ENCODE measurements at places on chromosomes 3 and 15.

DNA sequence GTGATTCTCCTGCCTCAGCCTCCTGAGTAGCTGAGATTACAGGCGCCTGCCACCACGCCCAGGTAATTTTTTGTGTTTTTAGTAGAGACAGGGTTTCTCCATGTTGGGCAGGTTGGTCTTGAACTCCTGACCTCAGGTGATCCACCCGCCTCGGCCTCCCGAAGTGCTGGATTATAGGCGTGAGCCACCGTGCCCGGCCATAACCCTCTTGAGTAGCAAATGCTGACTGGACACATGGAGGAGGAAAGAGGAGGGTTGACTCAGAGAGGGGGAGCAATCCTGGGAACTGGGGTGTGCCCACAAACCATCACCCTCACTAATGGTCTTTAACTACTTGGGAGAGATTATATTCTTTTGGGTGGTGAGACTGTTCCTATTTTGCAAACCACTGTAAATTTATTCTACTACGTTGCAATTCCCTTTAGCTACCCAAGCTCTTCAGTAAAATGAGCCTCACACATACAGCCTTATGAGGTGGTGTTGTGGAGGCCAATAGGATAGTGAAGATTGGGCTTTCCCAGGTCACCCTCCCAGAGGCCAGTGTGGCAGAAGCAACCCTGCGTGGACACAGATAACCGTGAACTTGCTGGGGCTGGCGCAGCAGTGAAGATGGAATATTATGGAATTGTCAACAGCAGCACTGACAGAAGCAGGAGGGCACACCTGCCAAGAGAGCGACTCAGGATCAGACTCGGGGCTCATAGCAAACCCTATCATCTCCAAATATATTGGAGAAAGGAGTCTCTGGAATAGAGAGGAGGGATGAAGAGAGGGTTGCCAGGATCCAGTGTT lies 37.4 kb downstream of the TLNRD1 start:
- no peak for DNase-seq

- no peak for DNase-seq
These were observed 186.5 kb upstream of the PPP2R3A start for GRCh38 chr3:135779024-135779423.

DNA sequence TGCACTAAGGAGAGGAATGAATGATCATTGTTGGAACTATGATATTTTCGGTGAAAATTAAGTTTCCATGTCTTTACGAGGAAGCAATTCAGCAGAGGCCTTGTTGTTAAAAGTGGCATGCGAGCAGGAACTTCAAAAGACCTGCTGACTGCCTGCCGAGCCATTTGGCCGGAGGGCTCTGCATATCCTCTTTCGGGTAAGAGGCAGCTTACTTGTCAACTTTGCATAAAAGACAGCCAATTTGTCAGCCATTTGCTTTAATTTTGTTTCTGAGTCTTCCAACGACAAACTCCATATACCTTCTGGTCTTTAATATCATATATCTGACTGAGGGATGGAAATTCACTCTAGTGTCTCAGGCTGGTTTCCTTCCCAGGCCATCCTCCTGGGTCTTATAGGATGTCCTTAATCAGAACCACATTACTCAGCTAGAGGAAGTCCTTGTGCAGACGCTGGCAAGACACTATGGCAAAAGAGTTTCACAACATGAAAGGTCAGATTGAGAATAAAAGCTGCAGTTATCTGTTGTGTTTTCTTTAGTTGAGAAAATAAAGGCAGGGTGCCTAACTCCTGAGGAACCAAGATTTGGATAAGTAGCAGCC lies 128.7 kb upstream of the WNT5A start:
- no peak for DNase-seq

- DNase-seq, result no peak
These were observed 105.8 kb upstream of the UNC13C start for GRCh38 chr15:53872410-53872809.

- no peak for DNase-seq
These were observed 21.6 kb upstream of the PAK6 start for GRCh38 chr15:40217166-40217824.

- DNase-seq, result no peak
These were observed 32.8 kb upstream of the PRR20G start for GRCh38 chr3:127320529-127321121.

- no peak for DNase-seq
These were observed 329.9 kb upstream of the ROBO1 start for GRCh38 chr3:80097674-80098073.

GRCh38 chr3:189389346-189389745 lies 217.6 kb downstream of the TPRG1 start:
- DNase-seq, result no peak

- DNase-seq, result no peak
These were observed 708 bp upstream of the PTPN23 start for GRCh38 chr3:47380026-47380600.

- DNase-seq, result no peak
These were observed 34.3 kb downstream of the ST6GAL1 start for GRCh38 chr3:186964616-186965015.

DNA sequence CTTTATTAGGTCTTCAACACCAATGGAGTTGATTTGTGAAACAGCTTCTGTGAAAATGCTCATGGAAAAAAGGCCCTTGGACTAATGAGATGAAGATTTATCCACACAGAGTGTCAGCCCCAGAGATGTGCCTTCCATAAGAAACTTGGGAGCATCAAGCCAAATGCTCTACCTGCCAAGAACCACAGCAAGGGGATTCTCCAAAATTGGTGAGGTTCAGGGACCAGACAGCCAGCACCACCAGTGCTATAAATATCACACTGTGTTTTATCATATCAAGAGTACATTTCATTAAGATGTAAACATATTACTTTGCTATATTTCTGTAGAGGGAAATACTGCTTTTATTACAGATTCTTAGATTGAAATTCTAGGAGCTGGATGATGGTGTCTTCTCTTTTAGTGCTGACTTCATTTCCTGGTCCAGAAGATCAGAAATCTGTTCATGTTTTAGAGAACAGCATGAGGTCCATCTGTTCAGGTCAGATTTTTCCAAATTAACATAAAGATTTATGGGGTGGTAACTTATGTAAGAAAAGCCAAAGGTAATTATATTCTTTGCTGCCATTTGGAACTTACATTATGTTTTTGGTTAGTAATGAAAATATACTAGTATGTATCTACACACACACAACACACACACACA lies 17.7 kb downstream of the SLC35G2 start:
- DNase-seq, result no peak

- DNase-seq, result no peak
These were observed 43.6 kb downstream of the TBC1D2B start for GRCh38 chr15:78033864-78034263.

DNA sequence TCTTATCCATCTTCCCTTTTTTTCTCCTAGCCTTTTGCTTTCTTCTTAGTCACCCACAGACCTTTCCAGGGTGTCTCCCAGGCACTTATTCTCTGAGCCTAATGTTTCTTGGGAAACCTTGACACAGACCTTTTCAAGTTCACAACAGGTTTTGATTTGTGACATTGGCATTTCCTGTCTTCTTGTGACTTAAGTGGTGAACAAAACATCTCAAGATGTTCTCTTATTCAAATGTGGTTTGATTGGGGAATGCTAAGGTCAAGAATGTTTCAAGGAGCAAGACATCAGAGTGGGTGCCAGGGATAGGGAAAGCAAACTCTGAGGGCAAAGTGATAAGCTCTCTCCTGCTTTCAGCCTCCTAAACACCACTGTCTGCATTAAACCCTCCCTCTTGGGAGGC lies 68.2 kb upstream of the GSK3B start:
- no peak for DNase-seq

- no peak for DNase-seq
These were observed 127.5 kb downstream of the BDH1 start for GRCh38 chr3:197428117-197428801.

DNA sequence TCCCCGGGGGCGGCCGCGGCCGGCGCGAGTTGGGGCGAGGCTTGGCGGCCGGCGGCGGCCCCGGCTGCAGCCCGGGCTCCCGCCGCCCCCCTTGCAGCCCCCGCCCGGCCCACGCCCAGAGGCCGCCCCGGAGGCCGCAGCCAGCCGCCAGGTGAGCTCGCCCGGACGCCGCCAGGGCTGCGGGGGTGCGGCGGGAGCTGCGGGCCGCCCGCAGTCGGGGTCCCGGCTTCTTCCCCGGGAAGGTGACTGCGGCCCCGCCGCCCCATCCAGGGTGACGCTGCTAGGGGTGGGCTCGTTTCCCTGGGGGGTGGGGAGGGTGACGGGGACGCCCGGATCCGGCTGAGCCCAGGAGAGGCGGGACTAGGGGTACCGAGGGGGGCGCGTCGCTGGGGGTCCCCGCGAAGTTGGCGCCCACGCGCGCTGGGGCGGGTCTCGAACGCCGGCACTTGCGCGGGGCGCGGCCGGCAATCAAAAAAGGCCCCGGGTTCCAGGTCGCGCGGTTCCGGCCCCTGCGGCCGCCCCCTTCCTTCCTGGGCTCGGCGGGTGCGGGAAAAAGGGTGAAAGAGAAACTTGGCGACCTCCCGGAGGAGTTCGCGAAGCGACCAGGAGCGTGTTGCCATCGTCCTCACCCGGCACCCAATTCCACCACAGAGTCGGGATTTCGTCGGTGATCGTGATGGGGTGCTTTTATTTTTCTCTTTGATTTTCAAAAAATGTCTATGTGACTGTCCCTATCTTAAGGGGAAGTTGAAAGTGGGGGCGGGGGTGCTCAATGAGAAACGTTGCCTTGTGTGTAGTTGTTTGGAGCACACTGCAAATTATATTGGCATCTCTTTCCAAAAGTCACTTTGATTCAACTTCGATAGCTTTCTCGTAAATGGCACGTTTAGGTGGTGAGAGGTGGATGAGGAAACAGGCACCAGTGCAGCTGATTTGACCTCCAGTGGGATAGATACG lies 619 bp downstream of the ATXN7 start:
- no peak for DNase-seq

DNA sequence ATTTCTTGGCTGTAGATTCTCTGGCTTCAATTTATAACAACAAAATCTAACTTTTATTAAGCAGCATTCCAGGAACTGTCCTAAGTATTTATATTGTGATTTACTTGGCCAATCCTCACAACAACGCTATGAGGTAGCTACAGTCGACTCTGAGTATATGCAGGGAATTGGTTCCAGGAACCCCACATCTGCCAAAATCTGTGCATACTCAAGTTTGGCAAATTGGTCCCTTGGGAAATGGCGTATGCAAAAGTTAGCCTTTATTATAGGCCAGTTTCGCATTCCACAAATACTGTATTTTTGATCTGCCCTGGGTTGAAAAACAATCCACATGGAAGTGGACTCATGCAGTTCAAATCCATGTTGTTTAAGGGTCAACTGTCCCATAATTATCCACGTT lies 53.9 kb downstream of the RAP2B start:
- DNase-seq, result no peak

DNA sequence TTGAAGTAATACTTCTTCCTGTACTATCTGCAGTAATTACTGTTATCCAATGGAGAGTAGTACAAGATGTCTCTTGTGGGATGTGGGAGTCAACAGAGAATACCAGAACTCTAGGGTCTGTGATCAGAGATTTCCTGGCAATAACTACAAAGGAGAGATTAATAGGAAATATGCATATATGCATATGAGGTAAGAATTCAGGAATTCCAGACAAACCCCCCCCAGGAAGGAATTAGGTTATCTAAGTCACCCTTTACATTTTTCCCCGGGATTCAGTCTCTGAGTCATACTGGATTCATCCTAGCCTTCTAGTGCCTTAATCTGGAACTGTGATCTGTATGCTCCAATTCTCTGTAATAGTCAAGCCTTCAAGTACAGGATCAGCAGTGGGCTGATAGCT lies 49.4 kb downstream of the GTF2E1 start:
- DNase-seq, result no peak

GRCh38 chr3:11991751-11992150 lies 12.4 kb upstream of the SYN2 start:
- DNase-seq, result no peak

DNA sequence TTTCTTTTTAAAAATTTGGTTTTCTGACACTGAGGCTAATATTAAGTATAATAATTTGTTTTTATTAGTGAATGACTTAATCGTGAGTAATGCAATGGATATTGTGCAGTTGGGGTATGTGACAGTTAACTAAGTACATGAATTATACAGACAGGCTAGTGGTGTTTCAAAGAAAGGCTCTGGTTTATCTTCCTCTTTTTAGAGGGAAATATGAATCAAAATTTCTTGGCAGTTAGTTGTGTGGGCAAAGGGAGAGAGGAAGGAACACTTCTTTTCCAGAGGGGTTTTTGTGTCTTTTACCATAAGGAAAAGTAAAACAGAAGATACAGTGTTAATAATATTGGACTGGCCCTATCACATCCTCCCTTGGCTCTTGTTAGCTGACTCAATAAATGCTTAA lies 2.7 kb downstream of the ZNF654 start:
- DNase-seq, result no peak

- DNase-seq, result no peak
These were observed 467.4 kb upstream of the BCHE start for GRCh38 chr3:166304584-166304983.

DNA sequence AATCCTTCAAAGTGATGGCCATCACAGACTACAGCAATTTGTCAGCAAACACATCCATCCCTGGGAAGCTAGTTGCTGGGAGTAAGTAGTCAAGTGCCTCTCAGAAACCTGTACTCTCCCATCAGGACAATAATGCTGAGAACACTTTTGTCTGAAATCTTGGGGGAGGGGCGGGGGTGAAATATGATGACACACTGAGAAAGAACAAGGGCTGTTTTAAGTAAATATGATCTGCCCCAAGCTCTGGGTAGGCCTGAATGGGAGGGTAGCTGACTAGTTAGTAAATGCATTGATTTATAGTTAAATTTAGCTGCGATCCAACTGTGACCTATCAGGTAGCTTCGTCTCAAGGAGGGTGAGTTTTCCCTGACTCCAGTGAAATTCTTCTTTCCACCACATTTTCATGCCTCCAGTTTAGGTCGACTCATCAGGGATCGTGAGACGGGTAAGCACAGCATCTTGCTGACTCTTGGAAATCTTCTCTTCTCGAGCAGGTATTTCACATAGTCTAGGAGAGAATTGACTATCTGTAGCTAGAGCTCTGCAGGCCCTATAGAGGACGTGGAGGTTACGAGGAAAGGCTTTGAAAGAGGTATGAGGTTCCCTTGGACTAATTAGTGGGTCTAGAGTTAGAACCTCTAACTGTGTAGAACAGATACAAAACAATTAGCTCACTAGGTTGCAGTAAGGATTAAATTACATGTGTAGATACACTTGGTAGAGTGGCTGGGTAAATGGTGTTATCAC lies 213.4 kb upstream of the SLC2A2 start:
- DNase-seq, result peak; percentile 55

GRCh38 chr3:106376016-106376570 lies 507.3 kb upstream of the CBLB start:
- no peak for DNase-seq

All from NCI-H2029 treated with DMSO at 0.1 percent for 48 hours (cell line).